ENCODE measurements at places on chromosomes 7 and 10. TPM values are rescaled to one million over a fixed set of nuclear protein-coding genes. Genes with fewer than 3 reads are reported as not detected.

DNA sequence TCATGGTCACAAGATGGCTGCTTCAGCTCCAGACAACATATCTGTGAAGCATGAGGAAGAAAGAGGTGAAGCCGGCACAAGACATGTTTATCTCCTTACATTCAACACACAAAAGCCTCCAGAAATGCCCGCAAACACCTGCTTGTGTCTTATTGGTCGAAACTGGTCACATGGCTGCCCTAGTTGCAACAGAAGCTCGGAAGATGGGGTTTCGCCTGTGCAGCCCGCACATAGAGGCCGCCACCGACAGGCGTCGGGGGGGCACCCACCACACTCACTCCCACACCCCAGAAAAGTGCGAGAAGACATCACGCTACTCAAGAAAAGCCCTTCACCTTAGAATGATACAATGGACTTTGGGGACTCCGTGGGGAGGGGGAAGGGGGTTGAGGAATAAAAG is 63.0 kb upstream of the MGMT start:
- no peak for DNase-seq

The ADAM22 gene
- total RNA-seq: 6.7 TPM

DNA sequence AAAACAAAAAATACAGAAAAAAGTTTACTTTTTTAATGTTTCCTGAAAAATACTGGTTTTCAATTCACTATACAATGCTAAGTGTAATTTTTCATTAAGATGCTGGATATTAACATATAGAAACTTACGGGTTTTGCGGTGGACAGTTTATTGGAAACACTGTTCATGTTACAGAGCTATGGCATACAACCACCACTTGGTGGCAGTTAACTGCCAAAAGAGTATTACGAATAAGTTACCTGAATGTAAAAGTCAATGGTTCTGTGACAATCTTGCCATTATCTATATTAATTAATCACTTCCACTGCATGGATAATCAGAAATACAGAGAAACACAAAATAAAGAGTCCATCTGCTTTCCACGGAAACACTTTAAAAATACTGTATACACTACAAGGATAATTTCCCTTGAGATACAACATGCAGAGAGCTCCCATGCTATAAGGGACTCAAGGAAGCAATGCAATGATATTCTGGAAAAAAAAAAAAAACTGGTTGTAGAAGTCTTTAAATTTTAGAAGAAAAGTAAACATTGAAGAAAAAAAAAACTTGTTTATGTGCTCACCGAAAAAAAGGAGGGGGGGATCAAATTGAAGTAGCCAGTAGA is 97.0 kb downstream of the TPK1 start:
- DNase-seq: peak; percentile 12

The GSAP gene
- total RNA-seq: 15.6 TPM

DNA sequence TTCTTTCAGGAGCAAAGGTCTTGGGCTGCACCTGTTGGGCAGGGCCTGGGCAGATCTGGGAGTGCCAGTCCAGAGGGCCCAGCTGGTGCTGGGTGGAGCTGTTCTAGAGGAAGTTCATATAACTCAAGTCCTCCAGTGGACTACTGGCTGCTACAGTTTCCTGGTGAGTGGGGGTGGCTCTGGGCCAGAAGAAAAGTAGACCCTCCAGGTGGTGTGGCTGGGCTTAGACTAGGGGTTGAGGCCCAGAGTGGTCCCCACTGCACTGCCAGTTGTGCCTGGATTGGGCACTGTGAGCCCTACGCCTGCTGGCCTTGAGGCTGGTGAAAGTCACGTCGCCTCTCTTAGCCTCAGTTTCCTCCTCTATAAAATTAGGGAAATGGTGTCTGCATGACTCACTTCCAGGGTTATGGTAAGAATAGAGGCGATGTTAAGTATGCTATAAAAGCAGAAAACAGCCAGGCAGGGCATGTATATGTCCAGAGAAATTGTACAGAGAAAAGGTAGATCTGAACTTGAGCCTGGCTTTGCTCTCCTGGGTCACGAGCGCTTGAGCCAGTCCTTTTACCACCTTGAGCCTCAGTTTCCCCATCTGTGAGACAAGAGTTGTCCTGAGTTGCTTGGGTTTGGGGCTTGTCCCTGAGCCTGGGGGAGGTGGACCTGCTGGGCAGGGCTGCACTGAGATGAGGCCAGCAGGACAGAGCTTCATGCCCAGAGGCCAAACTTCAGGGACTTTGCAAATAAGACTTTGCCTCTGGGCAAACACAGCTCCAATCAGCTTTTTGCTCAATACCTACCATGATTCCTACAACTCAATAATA is 3.8 kb upstream of the CLDN3 start:
- no peak for DNase-seq

The COL26A1 gene
- total RNA-seq: 3.9 TPM

GRCh38 chr7:94913391-94913790 is 6.0 kb downstream of the PPP1R9A start:
- DNase-seq: no peak

DNA sequence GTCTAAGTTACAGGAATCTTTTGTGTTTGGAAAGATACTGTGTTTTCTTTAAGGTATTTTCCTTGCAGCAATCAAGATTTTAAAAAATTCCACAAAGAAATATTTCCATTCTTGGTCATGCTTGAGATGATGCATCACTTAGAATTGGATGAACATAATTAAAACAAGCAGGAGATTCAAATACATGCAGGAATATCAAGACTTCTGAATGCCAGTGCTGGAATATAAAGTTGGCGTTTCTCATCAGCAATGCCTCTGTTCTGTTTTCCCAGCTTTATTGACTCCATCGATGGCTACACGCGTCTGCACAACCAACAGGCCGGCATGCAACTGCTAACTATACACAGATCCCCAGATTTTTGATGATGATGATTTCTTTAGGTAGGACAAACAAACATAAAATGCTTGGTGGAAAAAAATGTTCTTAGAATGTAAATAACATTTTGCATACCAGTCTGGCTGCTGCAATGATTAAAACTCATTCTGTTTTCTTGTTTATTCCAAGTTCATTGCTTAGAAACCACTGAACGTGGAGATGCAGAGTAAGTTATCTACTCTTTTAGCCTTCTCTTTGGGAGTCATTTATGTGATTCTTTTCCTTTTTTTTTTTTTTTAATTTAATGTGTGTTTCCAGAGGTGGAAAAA is 91.3 kb upstream of the FAM171A1 start:
- DNase-seq: no peak

DNA sequence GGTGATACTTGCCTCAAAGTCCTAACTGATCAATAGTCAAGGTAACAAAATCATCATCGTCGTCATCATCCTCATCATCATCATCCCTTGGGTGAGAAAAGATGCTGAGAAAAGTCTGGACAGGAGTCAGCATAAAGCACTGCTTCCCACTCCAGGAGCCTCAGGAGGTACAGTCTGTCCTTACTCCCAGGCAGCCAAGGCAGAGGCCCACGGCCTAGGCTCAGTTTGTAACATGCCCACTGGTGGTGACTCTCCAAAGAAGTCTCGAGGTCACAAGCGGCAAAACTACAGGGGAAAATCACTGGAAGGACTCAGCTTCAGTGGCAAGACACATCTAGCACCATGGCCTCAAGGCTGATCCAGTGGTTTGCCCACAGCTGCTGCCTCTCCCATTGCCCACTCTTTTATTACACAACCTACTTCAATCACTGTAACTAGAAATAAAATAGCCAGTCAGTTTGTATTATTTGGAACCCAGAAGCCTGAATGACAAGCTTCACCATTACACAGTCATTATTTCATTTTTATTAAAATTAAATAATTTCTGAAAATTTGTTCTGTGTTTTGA is 150.4 kb downstream of the SRPK2 start:
- no peak for DNase-seq

GRCh38 chr7:28509251-28510025 is 97.1 kb downstream of the CREB5 start:
- no peak for DNase-seq

GRCh38 chr10:61136139-61136538 is 192.2 kb upstream of the RHOBTB1 start:
- peak; percentile 73 for DNase-seq

DNA sequence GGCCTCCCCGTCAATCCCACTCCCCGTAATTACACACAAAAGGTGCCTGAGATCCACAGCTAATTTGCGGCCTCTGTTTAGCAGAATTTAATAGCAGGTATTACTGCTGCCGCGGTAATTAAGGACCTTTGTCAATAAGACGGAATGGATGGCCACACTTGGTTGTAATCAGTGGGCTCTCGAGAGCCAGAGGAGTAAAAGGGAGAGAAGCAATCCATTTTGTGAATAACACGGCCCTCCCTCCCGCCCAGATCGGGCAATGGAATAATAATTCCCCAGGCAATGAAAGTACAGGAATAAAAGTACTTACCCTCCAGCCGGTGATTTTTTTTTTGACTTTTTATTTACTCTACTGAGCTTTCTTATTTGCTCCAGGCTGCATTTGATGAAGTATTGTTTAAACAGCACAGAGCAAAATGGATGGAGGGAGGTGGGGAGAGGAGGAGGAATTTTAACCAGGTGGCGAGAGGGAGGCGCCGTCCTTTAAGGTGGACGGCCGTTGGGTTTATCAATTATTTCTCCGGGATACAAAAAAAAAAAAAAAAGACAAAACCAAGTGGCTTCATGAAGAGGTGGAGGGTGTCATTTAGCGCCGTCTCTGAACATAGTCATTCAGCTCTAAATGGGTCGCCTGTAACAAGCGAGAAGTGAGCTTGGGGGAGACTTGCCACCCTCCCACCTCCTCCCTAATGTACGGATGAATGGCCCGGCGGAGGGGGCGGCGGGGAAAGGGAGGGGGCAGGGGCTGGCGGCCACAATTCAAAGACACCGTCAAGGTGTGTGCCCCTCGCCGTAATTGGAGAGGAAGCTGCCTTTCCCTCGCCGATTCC is 120.3 kb downstream of the BUB3 start:
- no peak for DNase-seq

Data from HepG2 (cell line).